ENCODE measurements at places on chromosomes 1 and 21. TPM values are rescaled to one million over a fixed set of nuclear protein-coding genes. Genes with fewer than 3 reads are reported as not detected.

Gene BACH1
- total RNA-seq, result 270 TPM

Gene TDRD10
- 0.28 TPM for total RNA-seq

Gene NIBAN1
- 47.4 TPM for total RNA-seq

Gene HYI
- 45.1 TPM for total RNA-seq

Gene PLPPR4
- 5.2 TPM for total RNA-seq

Gene ANKRD34A
- total RNA-seq, result 0.28 TPM

Gene DIO1
- not detected for total RNA-seq

Gene SLFNL1
- total RNA-seq, result 0.28 TPM

Gene OR2T29
- not detected for total RNA-seq

Gene GABRD
- total RNA-seq, result not detected

Gene THEM5
- not detected for total RNA-seq

Gene RORC
- not detected for total RNA-seq

Gene IGFN1
- 0.28 TPM for total RNA-seq

Gene CRP
- not detected for total RNA-seq

Gene CAPZB
- 145 TPM for total RNA-seq

Gene REN
- not detected for total RNA-seq

Gene ZNF697
- total RNA-seq, result 12.7 TPM

Gene HSD3B2
- total RNA-seq, result not detected

Gene BRINP3
- not detected for total RNA-seq

Gene TEKT2
- 0.28 TPM for total RNA-seq
